CD4-positive, alpha-beta T cell treated with Interleukin-4 for 4 hours (primary cell): ENCODE measurements at places on chromosomes 13 and 19.
A peak's percentile ranks its signal among the peaks of the same experiment; 100 is the strongest.

DNA sequence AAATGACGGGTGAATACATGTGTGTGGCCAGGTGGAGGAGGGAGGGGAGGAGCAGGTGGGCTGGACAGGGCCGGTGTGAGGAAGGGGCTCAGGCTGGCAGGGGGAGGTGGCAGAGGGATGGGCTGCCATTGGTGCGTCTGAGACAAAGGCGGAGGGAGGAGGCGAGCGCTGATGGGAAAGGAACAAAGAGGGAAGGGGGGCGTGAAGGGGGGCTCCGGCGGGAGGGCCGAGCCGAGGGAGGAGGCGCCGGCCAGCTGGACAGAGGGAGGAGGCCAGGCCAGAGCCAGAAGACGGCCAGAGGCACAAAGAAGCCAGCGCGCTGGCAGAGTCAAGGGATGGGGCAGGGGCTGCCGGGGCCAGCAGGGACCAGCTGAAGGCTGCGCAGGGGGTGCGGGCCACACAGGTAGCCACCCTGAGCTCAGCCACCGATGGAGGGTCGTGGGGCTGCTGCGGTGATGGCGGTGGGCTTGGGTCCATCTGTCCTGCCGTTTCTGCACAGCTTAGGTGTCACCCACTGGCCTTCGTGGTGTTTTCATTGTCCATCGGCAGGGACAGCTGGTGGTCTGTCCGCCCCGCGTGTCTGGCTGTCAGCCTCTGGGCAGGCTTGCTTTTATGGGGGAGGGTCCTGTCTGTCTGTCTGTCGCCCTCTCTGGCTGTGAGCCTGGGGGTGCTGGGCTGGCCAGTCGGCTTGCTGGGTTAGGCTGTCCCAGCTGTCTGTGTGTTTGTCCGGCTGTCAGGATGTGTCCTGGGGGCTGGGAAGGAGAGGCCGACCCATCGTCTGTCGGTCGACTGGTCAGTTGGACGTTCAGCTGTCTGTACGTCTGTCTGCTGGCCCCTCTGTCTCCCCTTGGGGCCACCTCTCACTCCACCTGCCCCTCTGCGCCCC, 2.2 kb downstream of the APC2 start:
- DNase-seq, result no peak

- DNase-seq, result no peak
Observed at GRCh38 chr13:100130092-100130491, 41.2 kb downstream of the PCCA start.

DNA sequence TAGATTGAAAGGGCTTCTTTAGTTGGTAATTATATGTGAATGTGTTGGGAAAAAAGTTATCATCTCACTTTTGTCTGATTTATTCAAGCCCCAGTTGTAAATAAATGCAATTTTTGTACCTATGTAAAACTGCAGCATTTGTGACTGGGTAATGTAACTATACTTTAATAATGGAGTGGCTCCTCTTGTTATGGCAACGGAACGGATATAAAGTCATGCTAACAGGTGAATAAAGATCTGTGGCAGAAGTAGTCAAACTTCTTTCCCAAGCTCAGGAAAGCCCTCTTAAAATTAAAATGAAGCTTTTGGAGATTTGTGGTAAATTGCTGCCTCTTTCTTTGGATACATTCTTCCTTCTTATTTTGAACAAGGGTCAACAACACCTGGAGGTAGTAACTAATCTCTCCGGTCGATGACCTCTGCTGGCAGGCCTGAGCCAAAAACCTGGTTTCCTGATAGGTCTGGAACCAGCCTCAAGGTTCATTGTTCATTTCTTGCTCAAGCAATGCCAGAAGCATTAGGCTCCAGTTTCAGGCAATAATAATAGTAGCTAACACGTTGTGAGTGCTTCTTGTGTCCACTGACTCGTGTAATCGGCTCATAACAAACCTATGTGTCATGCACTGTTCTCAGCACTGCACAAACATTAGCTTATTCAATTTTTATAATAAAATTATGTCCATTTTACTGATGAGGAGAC, 313.4 kb upstream of the DACH1 start:
- no peak for DNase-seq

- DNase-seq, result no peak
Observed at GRCh38 chr13:77737583-77738200, 40.2 kb downstream of the SLAIN1 start.

GRCh38 chr13:109783815-109784589, 2.4 kb downstream of the IRS2 start:
- DNase-seq, result no peak

DNA sequence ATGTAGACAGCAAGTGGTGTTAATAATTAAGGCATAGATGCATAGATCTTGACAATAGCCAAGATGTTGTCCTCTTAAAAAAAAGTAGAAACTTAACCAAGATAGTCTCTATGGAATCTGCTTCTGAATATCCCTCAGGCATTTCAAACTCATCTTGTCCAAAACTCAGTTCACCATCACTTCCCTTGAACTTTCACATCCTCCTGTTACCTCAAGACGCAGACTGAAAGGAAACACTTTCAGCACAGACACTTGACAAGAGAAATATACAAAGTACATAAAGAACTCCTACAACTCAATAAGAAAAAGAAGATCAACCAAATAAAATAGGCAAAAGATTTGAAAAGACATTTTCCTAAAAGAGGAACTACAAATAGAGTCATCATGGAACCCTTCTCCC, 451.1 kb downstream of the FOXO1 start:
- no peak for DNase-seq

- no peak for DNase-seq
Observed at GRCh38 chr13:48266701-48267639, 34.0 kb downstream of the ITM2B start.

- DNase-seq, result no peak
Observed at GRCh38 chr13:64052521-64052920, 2636.9 kb upstream of the PCDH20 start.

GRCh38 chr13:52162279-52163101, 3.1 kb upstream of the NEK3 start:
- no peak for DNase-seq

- no peak for DNase-seq
Observed at GRCh38 chr13:37175996-37176395, 70.5 kb upstream of the CSNK1A1L start.

GRCh38 chr13:111865826-111866225, 201.1 kb upstream of the SOX1 start:
- DNase-seq, result no peak

DNA sequence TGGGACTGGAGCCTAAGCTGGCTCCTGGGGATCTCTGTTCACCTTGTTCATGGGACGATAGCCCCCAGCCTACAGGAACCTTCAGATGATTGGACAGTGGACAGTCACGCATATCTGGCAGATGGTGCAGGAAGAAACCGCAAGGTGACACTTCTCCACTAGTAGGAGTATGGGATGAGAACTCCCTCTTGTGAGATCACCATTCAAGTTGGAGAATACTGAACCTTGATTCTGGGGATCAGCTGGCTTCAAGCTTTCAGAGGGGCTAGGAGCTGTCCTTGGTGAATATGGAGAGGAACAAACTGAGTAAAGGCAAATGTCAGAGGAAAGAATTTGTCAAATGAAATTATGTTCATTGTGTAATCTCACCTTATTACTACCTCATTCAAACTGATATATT, 204.5 kb downstream of the PDS5B start:
- DNase-seq, result no peak

- DNase-seq, result no peak
Observed at GRCh38 chr19:47511681-47512080, 3.2 kb downstream of the NAPA start.

GRCh38 chr13:21872795-21873194, 201.9 kb downstream of the FGF9 start:
- DNase-seq, result no peak

DNA sequence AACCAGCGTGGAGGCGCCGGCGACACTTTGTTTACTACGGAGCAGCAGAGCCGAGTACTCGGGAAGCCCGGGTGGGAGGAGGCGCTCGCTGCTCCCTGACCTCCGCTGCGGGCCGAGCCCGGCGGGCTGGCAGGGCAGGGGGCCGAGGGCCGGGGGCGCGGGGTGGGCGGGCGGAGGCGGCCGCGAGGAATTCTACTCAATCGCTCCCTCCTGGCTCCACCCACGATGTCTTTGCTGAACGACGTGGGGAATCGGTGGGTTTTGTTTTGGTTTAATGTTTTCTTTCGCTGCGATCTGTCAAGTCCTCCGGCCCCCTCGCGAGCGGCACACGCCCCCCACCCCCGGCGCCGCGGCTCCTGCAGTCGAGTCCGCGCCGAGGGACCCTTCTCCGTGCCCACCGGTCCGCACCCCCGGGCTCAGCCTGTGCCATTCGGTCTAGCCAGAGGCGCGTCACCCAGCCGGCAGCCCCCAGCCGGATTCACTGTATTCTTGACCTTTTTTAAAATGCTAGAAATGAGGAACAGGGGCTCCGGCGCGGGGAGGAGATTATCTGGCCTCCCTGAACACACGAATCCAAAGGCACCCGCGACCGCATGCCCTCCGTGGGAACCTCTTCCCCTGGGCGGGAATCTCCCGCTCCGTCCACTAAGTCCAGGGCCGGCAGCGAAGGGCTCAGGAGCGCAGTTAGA, 636 bp upstream of the FOXO1 start:
- DNase-seq, result no peak

DNA sequence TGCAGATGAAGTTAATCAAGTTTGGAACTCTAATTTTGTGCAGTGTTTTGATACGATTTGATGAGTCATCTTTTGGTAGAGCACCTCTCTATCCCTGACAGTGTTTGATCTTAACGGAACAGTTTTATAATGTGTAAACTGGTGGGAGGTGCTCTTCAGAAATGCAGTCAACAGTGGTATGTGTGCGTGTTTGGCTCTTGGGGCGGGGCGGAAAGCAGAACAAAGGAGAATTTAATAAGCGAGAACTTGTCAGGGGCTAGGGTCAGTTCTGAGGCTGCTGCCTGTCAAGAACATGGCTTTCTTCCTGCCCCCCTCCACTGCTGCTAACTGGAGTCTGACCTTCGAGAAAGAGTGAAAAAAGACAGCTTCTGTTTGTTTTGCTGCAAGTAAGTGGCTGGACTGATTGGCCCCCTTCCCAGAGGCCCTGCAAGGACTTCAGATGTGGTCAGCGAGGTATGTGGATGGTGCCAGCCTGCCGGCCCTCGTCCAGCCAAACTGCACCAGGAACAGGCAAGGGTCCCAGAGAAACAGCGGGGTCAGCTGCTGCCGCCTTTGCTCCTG, 40.8 kb downstream of the BBC3 start:
- DNase-seq, result peak; percentile 83

DNA sequence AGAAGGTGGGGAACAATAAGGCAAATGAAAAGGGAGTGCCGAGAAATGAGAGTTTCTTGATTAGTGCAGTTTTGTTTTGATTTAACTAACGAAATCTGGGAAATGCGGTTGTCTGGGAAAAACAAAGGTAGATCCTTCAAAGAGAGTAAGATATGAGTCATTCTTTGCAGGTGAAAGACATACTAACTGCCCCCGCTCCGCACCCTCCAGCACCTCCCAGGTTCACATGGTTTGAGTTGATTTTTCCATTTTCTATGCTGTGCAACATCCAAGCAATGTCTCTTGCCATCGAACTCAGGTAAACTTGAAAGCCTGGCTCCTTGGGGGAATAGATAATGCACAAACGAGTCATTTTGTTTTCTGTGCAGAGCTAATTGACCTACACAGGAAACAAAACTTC, 84.1 kb upstream of the KLF12 start:
- DNase-seq, result no peak

- peak; percentile 70 for DNase-seq
Observed at GRCh38 chr13:30802953-30803478, 67.7 kb downstream of the ALOX5AP start.

DNA sequence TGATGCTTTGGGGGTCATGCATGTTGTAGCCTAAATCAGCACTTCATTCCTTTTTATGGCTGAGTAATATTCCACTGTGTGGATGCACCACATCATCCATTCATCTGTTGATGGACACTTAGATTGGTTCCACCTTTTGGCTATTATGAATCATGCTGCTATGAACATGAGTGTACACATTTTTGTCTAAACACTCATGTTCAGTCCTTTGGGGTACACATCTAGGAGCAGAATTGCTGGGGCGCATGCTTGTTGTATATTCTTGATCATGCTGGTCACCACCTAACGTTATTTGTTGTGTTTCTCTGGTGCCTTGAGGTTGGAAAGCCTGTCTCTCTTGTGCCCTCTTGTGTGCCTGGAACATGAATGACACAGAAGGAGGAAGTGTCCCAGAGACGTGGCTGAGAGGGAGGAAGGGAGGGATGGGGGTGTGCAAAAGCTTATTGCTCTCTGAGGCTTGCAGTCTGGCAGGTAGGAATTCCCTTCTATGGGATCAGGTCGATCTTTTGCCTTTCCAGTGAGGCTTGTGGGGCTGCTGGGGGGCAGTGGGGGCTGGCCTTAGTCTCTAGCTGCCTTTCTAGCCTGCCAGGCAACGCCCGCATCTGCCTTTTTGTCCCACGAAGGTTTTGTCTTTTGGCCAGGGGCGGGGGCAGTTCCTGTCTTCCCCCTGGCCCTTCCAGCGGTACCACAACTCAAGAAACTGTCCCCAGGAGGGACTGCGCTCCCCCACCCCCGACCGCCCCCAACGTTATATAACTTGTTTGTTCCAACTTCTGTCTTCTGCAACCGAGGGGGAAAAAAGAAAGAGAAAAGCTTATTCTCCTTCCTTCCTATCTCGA, 7.6 kb downstream of the KLHL26 start:
- peak; percentile 3 for DNase-seq

DNA sequence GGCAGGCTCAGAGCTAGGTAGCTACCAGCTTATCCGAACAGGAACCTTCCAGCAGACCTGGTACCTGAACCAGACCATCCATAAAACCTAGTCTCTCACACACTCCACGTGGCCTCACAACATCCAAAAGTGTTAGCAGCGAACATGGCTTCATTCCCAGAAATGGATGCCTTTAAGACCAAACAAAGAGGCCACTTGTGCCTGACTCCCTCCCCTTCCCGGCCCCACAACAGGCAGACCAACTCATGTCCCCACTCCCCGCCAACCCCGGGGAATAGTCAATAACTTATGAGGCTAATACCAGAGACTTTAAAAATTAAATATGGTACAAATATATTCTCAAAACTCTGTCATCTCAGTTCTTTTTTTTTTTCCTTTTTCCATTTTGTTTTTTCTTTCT, 46.2 kb downstream of the ZNF557 start:
- no peak for DNase-seq

- DNase-seq, result no peak
Observed at GRCh38 chr19:30694156-30694755, 322.1 kb downstream of the ZNF536 start.

DNA sequence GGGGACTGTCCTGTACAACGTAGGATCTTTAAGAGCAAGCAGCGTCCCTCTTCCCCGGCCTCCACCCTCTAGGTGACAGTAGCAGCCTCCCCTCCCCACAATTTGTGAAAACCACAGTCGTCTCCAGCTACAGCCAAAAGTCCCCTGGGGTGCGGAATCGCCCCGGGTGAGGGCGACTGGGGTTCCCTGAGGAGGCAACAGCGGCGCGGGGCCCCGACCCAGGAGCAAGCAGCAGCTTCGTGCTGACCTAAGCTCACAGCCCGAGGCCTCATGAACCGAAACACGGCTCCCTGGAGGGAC, 322 bp downstream of the ZNF558 start:
- no peak for DNase-seq

DNA sequence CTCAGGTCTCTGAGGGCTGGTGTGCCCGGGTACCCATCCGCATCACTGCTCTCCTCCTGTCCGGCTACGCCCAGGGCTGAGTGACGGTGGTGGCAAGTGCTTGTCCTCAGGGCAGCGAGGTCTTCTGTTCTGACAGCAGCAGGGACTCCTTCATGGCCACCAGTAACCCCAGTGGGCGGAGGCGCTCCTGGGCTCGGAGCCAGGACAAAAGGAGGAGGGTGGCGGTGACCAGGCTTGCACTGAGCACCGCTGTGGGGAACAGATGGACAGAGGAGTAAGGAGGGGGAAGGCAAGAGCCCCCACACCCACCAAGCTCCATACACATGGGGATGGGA, 5.8 kb downstream of the CD320 start:
- DNase-seq, result no peak
